ENCODE measurements at places on chromosomes 13 and 19. TPM values are rescaled to one million over a fixed set of nuclear protein-coding genes. Genes with fewer than 3 reads are reported as not detected.

The SLC17A7 gene
- not detected for total RNA-seq

The C19orf67 gene
- total RNA-seq = not detected

The KIR3DL1 gene
- total RNA-seq = not detected

The IGFL2 gene
- not detected for total RNA-seq

The NCCRP1 gene
- not detected for total RNA-seq

The TLE6 gene
- total RNA-seq = under 0.01 TPM

DNA sequence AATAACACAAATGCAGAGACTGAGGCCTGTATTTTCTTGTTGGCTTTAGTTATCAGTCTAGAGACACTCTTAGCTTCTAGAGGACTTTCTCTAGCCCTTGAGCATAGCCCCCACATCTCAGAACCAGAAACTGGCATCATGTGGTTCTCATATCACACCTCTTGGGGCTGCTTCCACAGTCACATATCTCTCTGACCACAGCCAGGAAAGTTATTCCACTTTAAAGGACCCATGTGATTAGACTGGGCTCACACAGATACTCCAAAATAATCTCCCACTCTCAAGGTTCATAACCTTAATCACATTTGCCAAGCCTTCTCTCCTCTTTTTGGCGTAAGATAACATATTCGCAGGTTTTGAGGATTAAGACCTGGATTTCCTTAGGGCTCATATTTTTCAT, 846.9 kb upstream of the MIR17HG start:
- DNase-seq = no peak

DNA sequence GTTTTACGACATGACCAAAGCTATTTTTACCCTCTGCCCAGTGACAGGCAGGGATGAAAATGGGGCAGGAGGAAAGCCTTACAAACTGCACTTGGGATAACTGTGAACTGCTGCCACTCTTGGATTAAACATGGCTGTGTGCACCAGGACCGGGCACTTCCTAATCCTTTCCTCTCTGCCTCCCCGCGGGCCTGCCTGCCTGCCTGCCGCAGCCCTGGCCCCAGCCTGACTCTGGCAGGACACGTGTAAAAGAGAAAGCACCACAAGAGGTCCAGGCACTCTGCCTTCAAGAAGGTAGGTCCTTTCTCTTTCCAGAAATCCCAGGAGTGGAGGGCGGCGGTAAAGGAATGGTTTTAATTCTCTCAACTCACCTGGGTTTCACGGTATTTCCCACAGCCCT, 4.8 kb downstream of the TSHZ3 start:
- DNase-seq = no peak

- DNase-seq = no peak
These were observed 2.7 kb upstream of the ZIC2 start for GRCh38 chr13:99978799-99979452.

DNA sequence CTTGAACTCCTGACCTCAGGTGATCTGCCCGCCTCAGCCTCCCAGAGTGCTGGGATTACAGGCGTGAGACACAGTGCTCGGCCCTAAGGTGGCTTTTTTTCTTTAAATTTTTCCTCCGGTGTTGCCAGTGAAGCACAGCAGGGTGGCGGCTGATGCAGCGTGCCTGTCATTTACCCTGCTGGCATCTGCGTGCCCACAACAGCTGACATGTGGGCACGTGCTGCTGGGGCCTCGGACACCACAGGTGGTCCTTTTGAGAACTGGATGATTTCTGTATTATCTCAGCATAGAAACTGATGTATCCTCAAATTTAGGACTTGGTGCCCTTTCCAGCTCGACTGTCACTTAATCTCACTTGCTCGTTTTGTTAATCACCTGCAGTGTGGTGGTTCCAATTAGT, 31.2 kb upstream of the TEX29 start:
- DNase-seq = no peak

DNA sequence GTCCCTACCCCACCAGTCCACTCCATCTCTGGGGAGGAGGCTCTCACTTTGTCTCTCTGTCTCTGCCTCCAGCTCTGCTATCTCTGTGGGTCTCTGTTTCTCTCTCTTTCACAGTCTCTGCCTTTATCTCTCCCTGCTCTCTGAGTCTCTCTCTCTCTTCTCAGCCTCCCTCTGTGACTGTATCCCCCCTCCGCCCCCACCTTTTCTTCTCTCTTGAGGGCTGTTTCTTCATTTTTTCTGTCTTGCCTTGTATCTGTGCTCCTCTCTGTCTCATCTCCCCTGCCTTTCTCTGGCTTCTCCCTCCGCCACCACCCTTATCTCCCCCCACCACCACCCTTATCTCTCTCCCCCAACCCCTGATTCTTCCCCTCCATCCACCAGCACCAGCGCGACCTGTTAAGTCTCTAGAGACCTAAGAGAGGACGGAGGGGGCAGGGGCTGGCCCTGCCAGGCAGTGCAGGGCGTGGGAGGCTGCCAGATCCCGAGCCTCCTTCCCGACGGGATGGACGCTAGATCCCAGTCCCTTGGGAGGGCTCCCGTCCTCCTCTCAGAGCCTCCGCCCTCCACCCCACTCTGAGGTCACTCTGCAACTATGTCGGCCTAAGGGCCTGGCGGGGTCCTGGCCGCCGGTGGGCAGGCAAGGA, 1.0 kb downstream of the AXL start:
- DNase-seq = peak; percentile 67

DNA sequence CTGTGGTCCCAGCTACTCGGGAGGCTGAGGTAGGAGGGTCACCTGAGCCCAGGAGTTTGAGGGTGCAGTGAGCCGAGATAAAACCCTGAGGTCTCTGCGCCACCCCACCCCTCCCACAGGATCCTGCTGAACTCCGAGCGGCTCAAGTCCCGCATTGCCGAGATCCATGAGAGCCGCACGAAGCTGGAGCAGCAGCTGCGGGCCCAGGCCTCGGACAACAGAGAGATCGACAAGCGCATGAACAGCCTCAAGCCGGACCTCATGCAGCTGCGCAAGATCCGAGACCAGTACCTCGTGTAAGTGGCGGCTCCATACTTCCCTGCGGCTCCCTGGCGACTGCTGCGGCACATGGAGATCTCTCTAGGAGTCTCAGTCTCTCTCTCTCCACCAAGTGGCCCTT, 6.6 kb upstream of the IFI30 start:
- no peak for DNase-seq

- no peak for DNase-seq
These were observed 294.8 kb downstream of the KCNRG start for GRCh38 chr13:50309882-50310594.

- DNase-seq = no peak
These were observed 1649.7 kb upstream of the SPRY2 start for GRCh38 chr13:81990652-81991051.

DNA sequence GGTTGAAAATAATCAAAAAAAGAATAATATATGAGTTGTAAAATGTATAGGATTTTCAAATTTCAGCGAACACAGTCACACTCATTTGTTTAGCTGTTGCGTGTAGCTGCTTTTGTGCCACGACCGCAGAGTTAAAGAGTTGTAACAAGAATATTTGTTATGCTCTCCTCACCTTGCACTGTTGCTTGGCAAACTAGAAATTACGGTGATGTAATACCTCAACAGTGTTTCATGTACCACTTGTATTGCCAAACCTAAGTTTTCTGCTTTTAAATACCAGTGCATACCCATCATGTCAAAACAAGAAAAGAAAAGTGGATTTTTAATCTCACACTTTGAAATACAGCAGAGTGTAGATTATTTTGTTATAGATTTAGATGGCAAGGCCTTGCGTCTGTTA, 201.1 kb downstream of the NBEA start:
- no peak for DNase-seq

GRCh38 chr13:94548821-94549231, 47.1 kb downstream of the TGDS start:
- DNase-seq = peak; percentile 29

- no peak for DNase-seq
These were observed 66.7 kb upstream of the MIR17HG start for GRCh38 chr13:91280801-91281200.

- no peak for DNase-seq
These were observed 11.7 kb downstream of the MKNK2 start for GRCh38 chr19:2039089-2039958.

- DNase-seq = no peak
These were observed 17.3 kb downstream of the ANKRD24 start for GRCh38 chr19:4199699-4200293.

- DNase-seq = no peak
These were observed 18.2 kb upstream of the RNF113B start for GRCh38 chr13:98195054-98195791.

- DNase-seq = no peak
These were observed 39.6 kb downstream of the F2RL3 start for GRCh38 chr19:16928351-16928750.

DNA sequence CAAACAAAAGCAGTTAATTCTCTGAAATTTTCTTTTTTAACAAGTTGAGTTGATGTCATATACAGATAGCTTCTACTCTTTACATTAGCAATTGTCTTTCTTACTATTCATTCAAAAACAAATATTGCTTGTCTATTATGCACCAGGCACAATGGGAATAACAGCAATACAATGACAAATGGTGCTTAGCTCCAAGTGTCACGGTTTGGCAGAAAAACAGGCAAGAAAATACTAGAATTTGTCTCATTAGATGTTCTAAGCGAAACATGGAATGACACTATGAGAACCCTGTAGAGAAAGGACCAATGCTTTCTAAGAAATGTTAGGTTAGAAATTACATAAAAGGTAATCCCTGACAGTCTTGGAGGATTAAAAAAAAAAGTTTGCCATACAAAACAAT, 187.6 kb downstream of the PCDH9 start:
- DNase-seq = no peak
